H1 (cell line): ENCODE measurements at places on chromosomes 11 and 22. TPM values are rescaled to one million over a fixed set of nuclear protein-coding genes. Genes with fewer than 3 reads are reported as not detected.

- H3K27me3 ChIP-seq, result peaks cover 35% of the 10 kb centered on the region
- DNase-seq, result no peak
- no peak overlapping the region for H3K4me3 ChIP-seq
- no peaks in the 10 kb centered on the region for H3K36me3 ChIP-seq
- H3K4me1 ChIP-seq, result peaks cover 9% of the 10 kb centered on the region; the same call in 1 of the 2 replicates
- H3K27ac ChIP-seq, result no peak overlapping the region
These were observed 6.2 kb downstream of the B3GNT6 start for GRCh38 chr11:77040401-77040777.

- H3K27ac ChIP-seq, result no peak overlapping the region
- H3K36me3 ChIP-seq, result no peaks in the 10 kb centered on the region
- H3K27me3 ChIP-seq, result no peaks in the 10 kb centered on the region
These were observed 851.6 kb downstream of the DLG2 start for GRCh38 chr11:84775503-84775902.

GRCh38 chr11:98800696-98801095, 220.1 kb upstream of the CNTN5 start:
- no peak overlapping the region for H3K27ac ChIP-seq
- no peak overlapping the region for H3K4me3 ChIP-seq
- no peaks in the 10 kb centered on the region for H3K4me1 ChIP-seq
- DNase-seq, result no peak
- H3K36me3 ChIP-seq, result no peaks in the 10 kb centered on the region

DNA sequence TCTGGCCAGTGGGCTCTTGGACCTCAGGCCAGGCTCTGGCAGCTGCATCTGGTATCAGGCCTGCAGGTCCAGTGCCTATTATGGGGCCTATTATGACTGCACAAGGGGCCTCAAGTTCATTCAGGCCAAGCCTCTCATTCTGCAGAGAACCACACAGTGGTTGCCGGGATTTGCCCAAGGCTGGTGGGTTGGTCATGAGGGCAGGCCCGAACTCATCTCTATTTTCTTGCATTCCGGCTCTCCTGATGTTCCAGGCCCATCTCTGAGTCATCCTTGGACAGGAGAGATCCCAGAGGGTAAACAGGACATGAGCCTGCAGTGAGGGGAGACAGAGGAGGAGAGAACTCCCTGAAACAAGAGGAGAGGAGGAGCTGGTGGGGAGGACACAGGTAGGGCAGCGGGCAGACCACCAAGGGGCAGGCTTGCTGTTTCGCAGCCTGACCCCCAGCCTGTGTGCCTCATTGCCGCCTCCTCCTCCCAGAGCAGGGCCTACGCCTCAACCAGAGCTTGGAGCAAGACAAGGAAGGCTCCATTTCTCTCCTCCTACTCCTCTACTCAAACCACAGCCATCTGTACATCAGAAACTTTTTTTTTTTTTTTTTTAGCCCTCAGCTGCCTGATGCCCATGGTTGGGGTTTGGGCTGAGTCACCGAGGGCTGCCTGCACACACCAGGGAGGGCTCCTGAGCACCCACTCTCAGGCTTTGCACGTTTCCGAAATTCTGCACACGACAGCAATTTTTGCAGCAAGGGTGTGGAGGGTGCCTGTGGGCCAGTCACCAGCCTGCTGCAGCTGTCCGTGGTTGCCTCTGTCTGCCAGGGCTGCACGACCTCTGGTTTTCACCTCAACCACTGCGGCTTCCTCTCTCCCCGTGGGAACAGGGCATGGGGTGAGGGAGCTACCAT, 12.7 kb upstream of the TREH start:
- no peak overlapping the region for H3K27ac ChIP-seq
- peaks cover 12% of the 10 kb centered on the region for H3K4me1 ChIP-seq
- no peaks in the 10 kb centered on the region for H3K36me3 ChIP-seq
- no peak overlapping the region for H3K4me3 ChIP-seq

- H3K27ac ChIP-seq, result no peak overlapping the region
- no peaks in the 10 kb centered on the region for H3K36me3 ChIP-seq
- H3K4me1 ChIP-seq, result no peaks in the 10 kb centered on the region
- no peak for DNase-seq
- no peaks in the 10 kb centered on the region for H3K27me3 ChIP-seq
These were observed 4.6 kb downstream of the ASCC2 start for GRCh38 chr22:29833392-29833965.

DNA sequence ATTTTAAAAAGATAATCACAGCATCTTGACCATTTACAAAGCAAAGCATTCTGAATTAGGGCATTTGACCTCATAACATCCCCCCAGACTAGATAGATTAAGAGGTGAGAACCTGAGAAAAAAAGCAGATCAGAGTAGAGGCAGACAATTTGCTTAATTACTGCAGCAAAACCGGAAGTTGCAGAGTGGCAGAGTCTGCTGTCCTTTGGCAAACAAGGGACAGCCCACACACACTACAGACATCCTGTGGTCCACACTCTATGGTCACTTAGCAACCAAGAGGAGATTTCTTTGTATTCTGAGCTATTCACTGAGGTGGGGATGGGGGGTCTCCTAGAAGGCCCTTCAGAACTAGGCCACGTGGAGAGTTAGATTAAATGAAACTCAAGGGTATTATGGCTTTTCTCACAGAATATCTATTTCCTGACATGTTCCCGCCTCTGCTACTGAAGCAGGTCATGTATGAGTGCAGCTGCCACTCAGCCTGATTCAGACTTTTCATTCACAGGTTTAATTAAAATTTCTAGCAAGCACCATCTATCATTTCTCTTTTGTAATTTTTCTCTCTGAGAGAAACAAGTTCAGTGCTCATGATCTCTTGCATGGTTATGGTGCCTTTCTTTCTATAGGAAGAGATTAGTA, 48.5 kb downstream of the SVIP start:
- H3K4me3 ChIP-seq, result no peak overlapping the region
- H3K27me3 ChIP-seq, result no peaks in the 10 kb centered on the region
- no peaks in the 10 kb centered on the region for H3K36me3 ChIP-seq
- H3K4me1 ChIP-seq, result no peaks in the 10 kb centered on the region
- no peak overlapping the region for H3K27ac ChIP-seq

GRCh38 chr11:102201776-102202175, 91.5 kb downstream of the YAP1 start:
- H3K27ac ChIP-seq, result no peak overlapping the region
- H3K4me3 ChIP-seq, result no peak overlapping the region
- no peaks in the 10 kb centered on the region for H3K36me3 ChIP-seq
- no peaks in the 10 kb centered on the region for H3K27me3 ChIP-seq
- H3K4me1 ChIP-seq, result peaks cover 17% of the 10 kb centered on the region

DNA sequence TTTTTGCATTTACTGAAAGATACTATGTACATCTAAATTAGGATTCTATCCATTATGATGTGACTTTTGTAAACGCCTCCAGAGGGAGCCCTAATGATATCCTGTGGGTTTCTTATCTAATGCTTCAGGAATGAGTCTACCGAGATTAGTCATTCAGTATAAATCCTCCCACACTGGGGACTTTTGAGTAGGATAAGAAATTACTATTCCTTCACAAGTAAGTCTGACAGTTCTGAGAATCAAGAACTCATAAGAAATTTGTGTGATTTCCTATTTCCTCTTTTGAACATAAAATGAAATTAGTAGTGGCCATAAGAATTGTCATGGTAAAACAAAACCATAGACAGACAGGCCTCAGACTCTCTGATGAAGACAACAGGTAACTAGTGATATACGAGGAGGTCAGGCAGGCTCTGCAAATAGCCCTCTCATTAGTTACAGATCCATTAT, 10.0 kb upstream of the OR5M1 start:
- no peak overlapping the region for H3K4me3 ChIP-seq
- H3K27ac ChIP-seq, result no peak overlapping the region
- DNase-seq, result no peak
- H3K27me3 ChIP-seq, result no peaks in the 10 kb centered on the region

DNA sequence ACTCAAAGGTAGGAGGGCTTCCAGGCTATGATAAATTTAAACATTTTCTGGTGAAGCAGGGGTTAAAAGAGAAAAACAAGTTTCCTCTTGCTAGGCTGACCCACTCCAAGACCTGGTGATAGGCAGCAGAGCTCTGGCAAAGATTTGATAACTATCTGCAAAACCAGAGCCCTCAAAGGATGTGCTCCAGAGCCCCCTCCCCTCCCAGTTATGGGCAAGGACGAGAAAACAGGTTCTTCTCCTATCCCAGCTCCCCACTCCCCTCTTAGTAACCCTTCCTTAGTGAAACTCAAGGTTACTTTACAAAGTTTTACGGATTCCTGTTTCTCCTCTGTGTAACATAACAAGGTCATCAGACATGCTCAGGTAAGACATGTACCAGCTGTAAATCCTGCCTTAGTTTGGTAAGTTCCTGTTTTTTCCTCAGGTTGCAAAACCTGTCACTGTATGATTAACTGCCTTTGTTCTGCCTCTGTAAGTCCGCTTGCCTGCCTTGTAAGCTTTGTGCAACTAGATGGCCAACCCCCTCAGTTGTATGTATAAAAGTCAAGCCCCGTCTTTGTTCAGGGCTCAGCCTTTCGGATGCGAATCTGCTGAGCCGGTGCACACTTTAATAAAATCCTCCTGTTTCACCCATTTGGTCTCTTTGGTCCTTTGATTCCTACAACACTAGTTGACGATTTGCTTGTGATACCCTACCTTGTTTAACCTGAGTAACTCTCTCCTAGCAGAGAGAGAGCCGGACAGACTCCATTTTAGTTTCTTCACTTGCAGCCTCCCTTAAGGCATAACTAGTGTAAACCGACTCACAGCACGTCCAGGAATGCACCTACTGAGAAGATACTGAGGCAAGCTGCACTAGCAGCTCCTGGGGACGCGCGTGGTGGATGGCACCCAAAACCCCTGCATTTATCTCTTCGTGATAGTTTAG, 13.9 kb downstream of the APOBEC3H start:
- no peak for DNase-seq
- H3K27me3 ChIP-seq, result no peaks in the 10 kb centered on the region
- H3K27ac ChIP-seq, result no peak overlapping the region
- H3K4me1 ChIP-seq, result peaks cover 10% of the 10 kb centered on the region; the same call in 1 of the 2 replicates
- H3K4me3 ChIP-seq, result no peak overlapping the region
- no peaks in the 10 kb centered on the region for H3K36me3 ChIP-seq

- no peaks in the 10 kb centered on the region for H3K27me3 ChIP-seq
- no peak overlapping the region for H3K4me3 ChIP-seq
- DNase-seq, result no peak
These were observed 112.1 kb upstream of the FGF3 start for GRCh38 chr11:69931060-69931910.

DNA sequence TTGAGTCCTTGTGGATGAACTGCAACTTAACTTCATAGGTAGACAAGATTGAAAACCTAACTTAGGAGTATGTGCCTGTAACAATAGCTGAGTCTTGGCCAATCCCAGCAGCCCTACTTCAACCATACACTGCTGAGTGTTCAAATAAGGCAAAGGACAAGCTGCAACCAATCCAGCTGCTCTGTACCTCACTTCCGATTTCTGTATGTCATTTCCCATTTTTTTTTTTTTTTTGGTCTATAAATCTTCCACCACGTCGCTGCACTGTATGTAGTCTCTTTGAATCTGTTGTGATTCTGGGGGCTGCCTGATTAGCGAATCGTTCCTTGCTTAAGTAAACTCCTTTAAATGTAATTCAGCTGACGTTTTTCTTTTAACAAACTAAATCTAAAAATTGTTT, 35.4 kb upstream of the FLI1 start:
- H3K27me3 ChIP-seq, result no peaks in the 10 kb centered on the region; the same call in 1 of the 2 replicates
- H3K36me3 ChIP-seq, result no peaks in the 10 kb centered on the region
- no peak for DNase-seq

DNA sequence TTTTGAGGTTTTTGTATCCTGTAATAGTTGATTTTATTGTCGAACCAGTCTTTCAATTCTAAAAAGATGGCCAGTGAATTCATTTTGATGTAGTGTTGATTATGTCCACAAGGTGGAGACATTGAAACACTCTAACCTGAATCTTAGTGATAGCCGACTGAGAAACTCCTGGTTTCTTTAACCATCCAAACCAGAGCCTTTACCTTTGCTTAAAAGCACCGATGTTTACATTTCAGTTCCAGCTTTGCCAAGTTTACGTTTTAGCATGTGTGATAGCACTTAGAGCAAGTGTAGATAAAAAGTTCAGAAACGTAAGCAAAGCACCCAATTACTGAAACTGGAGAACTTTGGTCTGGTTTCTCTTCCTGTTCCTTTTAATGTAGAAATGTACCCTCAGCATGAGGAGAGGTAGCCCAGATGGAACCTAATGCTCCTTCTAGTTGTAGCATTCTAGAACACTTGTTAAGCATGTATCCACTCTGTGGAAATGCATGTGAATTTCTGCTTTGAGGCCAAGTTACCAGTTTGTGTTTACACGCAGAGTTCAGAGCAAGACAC, 208.6 kb downstream of the DBX1 start:
- no peak for DNase-seq
- H3K36me3 ChIP-seq, result peaks cover 17% of the 10 kb centered on the region
- H3K4me3 ChIP-seq, result no peak overlapping the region
- peaks cover 21% of the 10 kb centered on the region for H3K4me1 ChIP-seq
- H3K27me3 ChIP-seq, result no peaks in the 10 kb centered on the region

GRCh38 chr11:125588505-125588904, 4.1 kb upstream of the STT3A start:
- no peak overlapping the region for H3K4me3 ChIP-seq
- no peak for DNase-seq
- H3K27me3 ChIP-seq, result no peaks in the 10 kb centered on the region
- no peak overlapping the region for H3K27ac ChIP-seq
- no peaks in the 10 kb centered on the region for H3K4me1 ChIP-seq
- peaks cover 10% of the 10 kb centered on the region for H3K36me3 ChIP-seq

- DNase-seq, result no peak
- H3K27ac ChIP-seq, result no peak overlapping the region
- no peaks in the 10 kb centered on the region for H3K27me3 ChIP-seq
- H3K36me3 ChIP-seq, result no peaks in the 10 kb centered on the region
- H3K4me1 ChIP-seq, result no peaks in the 10 kb centered on the region
These were observed 1130.4 kb downstream of the LRRC4C start for GRCh38 chr11:40328890-40329614.

DNA sequence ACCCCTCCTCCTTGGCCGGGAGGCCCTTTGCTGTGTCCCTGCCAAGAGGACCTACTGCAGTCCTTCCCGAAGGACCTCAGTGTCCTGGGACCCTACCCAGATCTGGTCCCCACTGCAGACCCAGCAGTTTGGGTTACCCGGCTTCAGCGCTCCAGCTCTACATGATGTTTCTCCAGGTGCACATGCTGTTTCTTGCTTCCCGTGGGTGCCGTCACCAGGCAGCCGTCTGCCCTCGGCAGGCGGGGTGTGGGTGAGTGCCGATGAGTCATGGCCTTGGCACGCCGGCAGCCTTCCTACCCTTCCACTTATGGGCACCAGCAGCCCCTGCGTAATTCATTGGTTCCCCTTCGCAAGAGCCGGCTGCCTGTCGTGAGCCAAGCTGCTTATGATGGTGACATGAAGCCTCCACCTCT, 101.8 kb downstream of the BCR start:
- DNase-seq, result no peak
- no peaks in the 10 kb centered on the region for H3K27me3 ChIP-seq
- H3K4me3 ChIP-seq, result no peak overlapping the region
- no peak overlapping the region for H3K27ac ChIP-seq
- no peaks in the 10 kb centered on the region for H3K4me1 ChIP-seq

DNA sequence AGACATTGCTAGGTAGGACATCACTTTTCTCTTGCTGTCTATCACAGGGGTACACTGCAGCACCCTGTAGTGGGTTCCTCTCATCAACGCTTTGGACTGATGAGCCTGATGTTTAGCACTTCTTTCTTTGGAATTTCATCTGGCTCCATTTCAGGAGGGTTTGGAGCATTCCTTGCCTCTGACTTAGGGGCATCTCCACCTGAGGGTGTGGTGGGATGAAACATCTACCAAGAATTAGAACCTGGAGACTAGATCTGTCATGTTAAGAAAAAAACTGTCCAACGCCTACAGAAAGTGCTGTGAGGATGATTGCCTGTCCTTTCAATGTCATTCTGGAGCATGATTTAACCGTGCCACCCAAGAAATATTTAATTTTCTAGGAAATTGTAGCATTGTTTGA, 648.4 kb downstream of the ETS1 start:
- no peak overlapping the region for H3K27ac ChIP-seq
- H3K36me3 ChIP-seq, result no peaks in the 10 kb centered on the region
- no peak overlapping the region for H3K4me3 ChIP-seq
- H3K4me1 ChIP-seq, result no peaks in the 10 kb centered on the region
- H3K27me3 ChIP-seq, result no peaks in the 10 kb centered on the region

OR56A1 gene
- total RNA-seq, result 0.06 and 0.09 TPM in 2 replicates
